A172 (cell line): ENCODE measurements at places on chromosomes 6 and 20. TPM values are rescaled to one million over a fixed set of nuclear protein-coding genes. Genes with fewer than 3 reads are reported as not detected.

DNA sequence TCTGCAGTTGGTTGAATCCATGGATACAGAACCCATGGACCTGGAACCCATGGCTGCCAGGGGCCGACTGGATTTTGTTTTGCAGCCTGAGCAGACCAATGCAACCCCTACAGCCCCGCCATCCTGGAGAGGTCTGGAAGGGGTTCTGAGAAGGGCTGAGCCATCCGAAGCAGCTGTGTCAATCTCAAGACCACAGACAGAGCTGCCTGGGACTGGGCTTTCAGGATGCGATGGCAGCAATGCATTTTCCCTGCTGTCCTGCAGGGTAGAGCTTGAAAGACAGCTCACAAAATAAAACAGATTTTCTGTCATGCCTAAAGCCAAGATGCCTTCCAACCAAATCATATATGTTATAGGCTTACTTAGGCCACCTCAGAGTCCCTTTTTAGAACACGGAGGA, 125.8 kb upstream of the NXT1 start:
- DNase-seq, result no peak

GRCh38 chr6:91198588-91199255, 611.9 kb upstream of the MAP3K7 start:
- peak; percentile 3 for DNase-seq

DNA sequence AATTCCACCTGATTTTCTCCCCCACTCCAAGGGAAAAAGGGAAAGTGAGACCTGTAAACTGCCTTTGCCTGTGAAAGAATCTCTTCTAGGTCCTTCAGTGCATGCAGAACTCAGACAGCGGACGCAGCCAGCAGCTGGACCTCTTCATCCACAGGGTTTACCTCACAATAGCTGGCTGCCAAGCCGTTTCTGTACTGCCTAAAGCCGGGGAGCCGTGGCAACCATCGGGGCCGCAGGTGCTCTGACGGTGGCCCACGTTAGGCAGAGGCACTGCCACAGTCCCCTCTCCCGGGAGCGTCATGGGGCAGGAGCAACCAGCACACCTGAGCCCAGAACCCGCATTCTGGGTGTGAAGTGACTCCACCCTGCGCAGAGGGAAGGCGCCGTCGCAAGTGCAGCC, 206.1 kb downstream of the TTLL2 start:
- DNase-seq, result no peak

The CST5 gene
- not detected in 2 replicates for total RNA-seq

The RIPPLY2 gene
- not detected in 2 replicates for total RNA-seq

The KIF25 gene
- not detected in 2 replicates for total RNA-seq
